Endodermal cell (in vitro differentiated cells): ENCODE measurements at places on chromosomes 7 and 10.

DNA sequence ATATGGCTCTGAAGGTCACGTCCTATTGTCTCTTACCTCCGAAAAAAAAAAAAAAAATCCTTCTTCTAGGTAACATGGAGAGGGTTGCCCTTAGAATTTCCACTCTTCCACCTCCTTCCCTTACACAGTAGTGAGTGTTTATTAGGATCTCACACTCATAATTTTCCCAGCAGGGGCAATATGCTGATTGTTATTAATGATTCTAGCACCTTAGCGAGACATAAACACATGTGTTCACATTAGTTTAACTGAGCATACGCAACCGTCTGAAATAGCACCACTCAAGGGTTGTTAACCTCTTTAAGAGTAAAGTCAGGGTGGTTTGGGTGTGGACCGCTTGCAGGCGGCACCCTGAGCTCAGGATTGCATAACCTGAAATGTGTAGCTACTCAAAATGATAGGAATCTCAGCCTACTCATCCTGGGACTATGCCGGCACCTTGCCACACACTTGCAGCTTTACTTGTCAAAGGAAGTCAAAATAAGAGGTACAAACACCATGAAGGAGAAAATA is 52.2 kb downstream of the CPEB3 start:
- peak; percentile 46 for DNase-seq

DNA sequence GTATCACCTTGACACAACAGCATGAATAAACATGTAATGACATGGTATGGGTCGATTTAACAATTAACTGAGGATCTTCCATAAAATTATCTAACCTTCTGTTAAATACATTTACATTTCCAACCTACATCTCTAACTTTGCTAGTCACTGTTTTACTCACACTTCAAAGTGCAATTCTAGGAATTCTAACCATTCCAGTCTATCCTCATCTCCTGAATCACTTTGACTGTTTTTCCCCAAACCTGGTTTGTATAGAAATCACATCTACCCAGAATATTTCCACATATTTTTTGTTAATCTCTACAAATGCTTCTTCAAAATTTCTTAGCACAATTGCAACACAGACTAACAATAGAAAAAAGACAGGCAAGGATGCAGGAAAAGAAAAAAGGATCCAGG is 6.2 kb downstream of the ABI1 start:
- no peak for DNase-seq

- no peak for DNase-seq
These were observed 10.8 kb downstream of the ERLIN1 start for GRCh38 chr10:100174699-100175677.

DNA sequence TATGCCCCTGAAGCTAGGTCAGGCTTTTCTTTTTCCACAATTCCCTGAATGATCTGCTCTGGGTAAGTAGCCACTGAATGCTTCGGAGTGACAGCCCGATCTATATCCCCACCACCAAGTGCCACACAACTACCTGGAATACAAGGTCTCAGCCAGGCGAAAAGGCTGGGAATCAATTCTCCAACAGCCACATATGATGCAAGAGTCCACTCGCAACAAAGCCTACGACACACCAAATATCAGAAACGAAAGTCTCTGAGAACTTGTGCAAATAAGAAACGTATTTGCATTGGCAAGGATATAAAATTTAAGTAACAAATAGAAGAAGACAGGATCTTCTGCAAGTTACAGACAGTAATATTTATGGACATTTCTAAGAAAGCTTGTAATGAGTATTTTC is 5.7 kb downstream of the HIPK2 start:
- peak; percentile 26 for DNase-seq

- DNase-seq = no peak
These were observed 100.4 kb downstream of the CUBN start for GRCh38 chr10:17029239-17029580.

DNA sequence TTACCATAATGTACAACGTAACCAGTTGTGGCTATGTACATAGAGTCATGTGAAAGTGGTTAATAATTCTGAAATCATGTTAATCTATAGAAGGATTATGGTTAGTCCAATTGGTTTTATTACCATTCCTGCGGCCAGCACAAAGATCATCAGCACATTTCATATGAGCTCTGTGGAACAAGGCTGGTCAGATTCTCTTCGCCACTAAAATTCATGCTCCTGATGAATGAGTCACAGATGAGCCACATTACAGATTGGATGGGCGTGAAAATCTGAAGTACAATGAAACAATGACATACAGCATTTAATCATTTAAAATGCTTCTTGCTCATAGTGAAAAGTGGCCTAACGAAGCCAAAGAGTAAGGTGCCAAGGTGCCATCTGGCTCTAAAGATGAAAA is 716.2 kb upstream of the PHF14 start:
- DNase-seq = no peak

DNA sequence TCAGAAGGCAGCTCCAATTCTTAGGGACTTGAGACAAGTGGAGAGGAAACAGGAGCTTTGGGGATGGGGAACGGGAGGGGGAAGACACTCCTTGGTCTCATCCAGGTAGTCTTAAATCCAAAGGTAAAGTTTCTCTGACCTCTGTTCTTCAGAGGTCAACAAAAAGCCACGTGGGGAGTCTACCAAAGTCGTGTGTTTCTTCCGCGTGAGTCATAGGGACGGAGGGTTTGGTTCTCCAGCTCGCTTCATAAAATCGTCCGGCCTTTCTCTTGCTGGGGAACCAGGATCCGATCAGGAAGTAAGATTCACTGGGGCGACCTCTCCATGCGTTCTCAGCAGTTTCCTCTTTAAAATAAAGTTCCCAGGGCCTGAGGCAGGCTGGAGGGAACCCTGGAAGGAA is 275.7 kb downstream of the TCERG1L start:
- DNase-seq = no peak

GRCh38 chr7:41183741-41184140 is 519.1 kb downstream of the INHBA start:
- no peak for DNase-seq
